NCI-H446 (cell line): ENCODE measurements at places on chromosomes 16 and 17.
A peak's percentile ranks its signal among the peaks of the same experiment; 100 is the strongest.

DNA sequence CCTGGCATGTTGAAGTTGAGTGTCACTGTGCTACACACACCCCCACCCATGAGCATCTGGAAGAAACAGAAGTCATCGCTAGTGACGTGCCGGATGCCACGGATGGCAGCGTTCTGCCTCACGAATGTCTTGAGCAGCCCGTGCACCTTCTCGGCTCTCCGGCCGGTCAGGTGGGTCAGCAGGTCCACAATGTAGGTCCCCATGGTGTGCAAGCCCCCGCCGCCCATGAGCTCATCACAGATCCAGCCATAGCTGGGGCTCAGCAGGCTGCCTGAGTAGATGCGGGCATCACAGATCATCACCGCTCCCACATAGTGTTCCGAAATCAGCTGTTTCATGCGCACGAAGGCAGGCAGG is 8.9 kb downstream of the C16orf86 start:
- no peak for DNase-seq

- peak; percentile 40 for DNase-seq
These were observed 6.3 kb downstream of the VWA3A start for GRCh38 chr16:22098405-22099255.

- no peak for DNase-seq
These were observed 1.9 kb upstream of the NFATC3 start for GRCh38 chr16:68083239-68083781.

- no peak for DNase-seq
These were observed 1.5 kb upstream of the CHD3 start for GRCh38 chr17:7887038-7887481.

- no peak for DNase-seq
These were observed 8.3 kb downstream of the ANKRD40CL start for GRCh38 chr17:50758989-50759544.

DNA sequence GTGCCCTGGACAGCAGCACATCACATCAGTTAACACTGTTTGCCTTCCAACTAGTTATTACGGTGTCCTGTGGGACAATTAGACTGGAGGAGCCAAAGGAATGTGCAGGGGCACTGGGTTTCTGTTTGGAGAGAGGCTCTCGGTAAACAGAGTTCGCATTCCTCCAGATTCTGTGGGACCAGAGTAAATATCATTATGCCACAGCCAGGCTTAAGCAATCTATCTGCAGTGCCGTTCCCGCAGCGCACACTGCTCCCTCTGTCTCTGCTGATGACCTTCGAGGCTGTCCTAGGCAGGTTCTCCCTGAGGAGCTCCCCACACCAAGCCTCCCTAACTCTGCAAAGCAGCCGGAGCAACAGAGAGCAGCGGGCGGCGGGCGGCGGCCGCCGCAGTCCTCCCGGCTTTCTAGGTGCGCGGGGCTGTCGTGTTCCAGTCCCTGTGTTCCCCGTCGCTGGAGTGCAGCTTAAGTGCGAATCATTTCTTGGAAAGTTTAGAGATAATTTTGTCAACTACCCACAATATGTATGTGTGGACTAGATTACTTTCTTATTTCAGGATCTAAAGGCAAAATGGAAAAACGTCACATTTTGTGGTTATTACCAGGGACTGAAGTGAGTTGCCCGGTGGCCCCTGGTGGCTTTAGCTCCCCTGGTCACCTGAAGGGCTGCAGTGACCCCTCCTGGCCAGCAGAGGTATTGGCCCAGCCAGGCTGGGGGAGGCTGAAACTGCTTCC is 43.3 kb downstream of the PGS1 start:
- peak; percentile 71 for DNase-seq

DNA sequence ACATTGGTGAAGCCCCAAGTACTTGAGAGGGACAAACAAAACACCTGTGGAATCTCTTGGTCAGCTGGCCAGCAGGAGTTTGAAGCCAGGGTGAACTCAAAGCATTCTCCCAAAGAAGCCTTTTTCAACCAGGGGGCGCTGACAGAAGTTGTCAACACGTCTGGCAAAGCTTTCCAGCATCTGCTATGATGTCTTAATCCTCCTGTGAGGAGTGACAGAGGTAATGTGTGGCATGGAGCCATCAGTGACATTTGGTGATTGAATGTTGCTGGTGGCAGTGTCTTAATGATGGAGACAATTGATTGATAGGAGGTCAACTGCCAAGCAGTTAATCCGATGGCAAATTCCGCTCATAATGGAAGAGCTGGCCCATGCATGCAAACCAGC is 257.6 kb upstream of the HSBP1 start:
- no peak for DNase-seq

- DNase-seq = peak; percentile 20
These were observed 113.2 kb downstream of the SPECC1 start for GRCh38 chr17:20122254-20122879.

DNA sequence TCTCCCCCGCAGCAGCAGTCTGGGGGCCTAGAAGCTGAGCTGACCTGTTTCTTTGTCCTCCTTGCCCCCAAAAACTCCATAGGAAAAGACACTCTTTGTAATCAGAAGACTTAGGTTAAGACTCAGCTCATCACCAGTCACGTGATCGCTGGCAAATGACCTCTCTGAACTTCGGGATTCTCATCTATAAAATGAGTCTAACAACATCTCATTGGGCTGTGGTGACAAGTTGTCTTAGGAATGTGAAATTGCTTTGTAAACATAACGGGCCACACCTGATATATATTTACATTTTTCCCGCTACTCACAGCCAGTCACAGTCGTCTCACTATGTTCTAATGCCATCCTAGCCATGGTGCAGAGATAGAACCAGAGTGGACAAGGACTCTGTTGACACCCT is 86.0 kb upstream of the LHX1 start:
- DNase-seq = no peak

DNA sequence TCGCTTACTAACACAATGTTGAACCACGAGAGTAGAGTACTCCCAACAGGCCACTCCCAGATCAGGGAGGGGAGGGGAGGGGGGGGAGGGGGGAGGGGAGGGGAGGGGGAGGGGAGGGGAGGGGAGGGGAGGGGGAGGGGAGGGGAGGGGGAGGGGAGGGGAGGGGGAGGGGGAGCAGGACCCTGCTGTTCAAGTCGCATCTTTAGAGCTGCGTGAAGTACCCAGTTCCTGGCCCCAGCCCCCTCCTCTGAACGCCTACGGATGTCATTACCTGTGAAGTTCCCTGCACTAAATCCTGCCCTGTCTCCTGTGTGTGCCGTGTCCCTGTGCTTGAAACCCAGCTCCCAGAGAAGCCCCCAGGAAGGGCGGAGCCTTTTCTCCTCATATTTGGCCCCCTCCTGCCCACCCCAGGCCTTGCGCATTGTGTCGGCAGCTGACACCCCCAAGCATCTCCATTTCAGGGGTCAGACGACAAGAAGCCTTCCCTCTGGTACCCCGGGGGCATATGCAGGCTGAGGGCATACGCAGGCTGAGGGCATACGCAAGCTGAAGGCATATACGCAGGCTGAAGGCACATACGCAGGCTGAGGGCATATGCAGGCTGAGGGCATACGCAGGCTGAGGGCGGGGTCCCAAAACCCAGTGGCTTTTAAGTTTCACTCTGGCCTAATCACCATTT is 330.2 kb downstream of the C16orf95 start:
- no peak for DNase-seq

DNA sequence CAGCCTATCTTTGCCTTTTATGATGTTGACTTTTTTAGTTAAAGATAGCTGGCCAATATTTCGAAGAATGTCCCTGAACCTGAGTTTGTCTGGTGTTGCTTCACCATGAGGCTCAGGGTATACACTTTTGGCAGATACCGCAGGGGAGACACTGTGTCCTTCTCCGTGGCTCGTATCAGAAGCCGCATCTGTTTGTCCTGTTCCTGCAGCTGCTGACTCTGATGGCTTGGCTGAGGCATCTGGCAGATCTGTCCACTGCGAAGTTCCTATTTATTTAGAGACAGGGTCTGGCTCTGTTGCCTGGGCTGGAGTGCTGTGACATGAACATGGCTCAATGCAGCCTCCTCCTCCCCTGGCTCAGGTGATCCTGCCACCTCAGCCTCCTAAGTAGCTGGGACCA is 93.5 kb downstream of the CRISPLD2 start:
- DNase-seq = no peak

GRCh38 chr16:54437921-54438320 is 151.3 kb upstream of the IRX3 start:
- DNase-seq = no peak

DNA sequence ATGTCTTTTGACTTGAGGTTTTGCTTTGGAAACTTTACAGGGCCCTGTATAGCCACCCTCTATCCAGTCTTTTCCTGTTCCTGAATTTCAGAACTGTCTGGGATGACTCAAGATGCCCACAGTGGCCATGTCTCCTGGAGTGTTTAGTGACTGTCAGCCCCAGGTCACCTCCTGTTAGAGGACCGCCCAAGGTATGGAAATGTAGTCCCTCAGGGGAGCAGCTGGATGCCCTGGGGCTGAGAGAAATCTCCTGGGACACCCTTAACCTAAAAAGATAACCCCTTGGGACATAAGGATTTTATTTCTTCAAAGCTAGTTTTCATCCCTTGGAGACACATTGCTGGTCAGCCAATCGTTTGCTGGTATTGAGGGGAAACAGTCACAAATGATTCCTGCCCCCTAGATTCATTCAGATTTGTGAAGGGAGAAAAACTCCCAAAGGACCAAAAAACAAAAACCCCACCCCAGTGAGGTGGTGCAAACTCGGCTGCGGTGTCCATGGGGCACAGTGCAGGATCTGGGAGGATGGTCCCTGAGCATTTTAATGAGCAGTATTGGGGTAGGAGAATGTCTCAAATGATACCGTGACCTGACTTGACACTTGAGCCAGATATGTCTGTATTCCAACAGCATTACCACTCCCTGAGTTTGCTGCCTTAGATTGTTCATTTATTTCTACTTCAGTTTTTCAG is 1.7 kb downstream of the ZNF267 start:
- no peak for DNase-seq

GRCh38 chr16:3618769-3619141 is 7.3 kb upstream of the SLX4 start:
- DNase-seq = no peak

DNA sequence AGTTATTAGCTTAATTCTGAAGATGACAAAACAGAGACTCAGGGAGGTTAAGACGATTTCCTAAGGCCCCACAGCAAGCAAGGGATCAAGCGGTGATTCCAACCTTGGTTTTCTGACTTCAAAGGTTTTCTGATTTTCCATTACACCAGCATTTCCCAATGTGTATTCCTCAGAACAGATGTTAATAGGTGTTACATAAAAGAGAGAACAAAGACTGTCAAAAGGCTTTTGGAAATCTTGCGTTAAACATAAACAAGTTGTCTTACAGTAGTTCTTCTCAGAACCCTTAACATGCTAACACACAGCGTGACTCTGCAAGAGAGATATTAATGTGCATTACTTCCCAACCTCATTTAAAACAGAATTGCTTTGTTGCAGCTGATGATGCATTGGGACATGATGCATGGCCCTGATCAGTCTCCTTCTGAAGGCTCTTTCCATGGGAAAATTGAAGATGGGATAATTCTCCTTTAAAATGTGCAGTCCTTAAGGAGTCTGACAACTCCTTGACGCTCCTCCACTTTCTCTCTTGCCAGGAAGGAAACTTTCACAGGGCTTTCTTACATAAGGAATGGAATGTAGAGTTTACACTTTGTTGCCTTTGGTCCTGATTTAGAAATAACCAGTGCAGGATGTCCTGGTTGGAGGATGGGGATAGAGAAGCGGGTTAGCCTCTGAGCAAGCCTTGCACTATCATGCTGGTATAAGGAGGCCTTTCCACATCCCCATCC is 21.5 kb upstream of the MMD start:
- DNase-seq = no peak

- no peak for DNase-seq
These were observed 74.9 kb downstream of the ZFHX3 start for GRCh38 chr16:72972878-72973571.

DNA sequence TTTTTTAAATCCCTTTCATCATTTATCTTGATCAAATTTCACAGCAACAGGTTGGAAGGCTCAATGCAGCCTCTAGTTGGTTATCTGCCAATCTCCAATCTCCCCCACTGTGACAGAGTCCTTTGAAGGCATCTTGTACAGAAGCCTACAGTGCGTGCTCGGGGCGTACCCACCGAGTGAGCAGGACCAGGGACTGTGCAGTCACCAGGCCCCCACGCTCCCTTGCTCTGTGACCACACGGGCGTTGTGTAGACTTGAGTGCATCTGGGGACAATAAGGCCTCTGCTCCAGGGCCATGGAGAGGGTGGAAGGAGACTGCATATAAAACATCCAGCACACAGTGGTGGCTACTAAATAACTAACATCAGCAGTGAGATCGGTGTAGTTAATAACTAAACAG is 63.4 kb downstream of the GTF3C1 start:
- DNase-seq = no peak

DNA sequence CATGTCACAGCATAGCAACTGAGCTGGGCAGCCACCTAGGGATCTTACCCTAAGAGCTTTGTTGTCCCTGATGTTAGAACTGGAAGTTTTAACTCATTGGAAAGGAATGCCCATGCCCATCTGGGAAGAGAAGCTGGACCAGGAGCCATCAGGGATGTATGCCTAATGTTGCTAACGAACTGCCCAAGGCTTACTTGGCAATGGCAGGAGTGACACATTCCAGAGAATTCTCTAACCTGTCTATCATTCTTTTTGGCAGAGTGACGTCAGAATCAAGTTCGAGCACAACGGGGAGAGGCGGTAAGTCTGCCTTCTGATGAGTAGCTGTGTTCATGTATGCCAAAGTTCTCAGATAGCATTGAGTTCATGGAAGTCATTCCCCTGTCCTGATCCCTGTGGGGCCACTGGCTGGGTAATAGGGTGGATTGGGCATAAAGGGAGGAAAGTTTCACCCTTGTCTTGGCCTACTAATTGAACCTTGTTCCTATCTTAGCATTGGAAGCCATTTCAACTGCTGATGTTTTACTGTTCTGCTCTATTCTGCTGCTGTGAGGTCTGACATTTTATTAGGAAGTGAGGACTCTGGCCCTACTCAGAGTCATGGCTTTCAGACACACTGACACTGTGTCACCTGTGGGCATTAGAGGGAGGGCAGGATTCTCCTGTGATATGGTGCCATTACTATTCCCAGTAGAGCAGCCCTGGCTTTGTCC is 23.7 kb downstream of the MAP3K3 start:
- DNase-seq = no peak

DNA sequence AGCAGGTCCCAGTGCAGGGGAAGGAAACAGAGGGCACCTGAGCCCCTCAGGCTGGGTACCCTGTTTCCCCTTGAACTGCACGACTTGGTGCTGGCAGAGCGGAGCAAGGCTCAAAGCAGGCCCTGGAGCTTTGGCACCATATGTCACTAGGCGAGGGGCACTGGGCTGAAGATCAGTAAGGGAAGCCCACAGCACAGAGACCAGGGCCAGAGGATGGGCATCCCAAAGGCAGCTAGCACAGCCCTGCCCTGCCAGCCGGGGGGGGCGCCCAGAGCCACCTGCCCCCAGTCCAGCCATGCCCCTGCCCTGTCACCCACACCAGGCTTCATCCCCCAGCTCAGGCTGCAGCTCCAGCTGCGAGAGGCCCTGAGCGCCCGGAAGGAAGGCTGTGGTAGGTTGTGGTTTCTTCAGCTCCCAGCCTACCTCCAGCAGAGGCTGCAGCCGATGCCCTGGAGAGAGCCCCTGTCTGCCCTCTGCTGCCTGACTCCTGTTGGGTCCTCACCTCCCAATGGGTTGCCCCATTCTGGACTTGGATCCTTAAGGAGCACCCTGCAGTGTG is 10.9 kb downstream of the NHERF1 start:
- no peak for DNase-seq

- DNase-seq = no peak
These were observed 518.5 kb upstream of the EEF2KMT start for GRCh38 chr16:5615868-5616642.

- no peak for DNase-seq
These were observed 9.8 kb downstream of the MYL4 start for GRCh38 chr17:47218896-47219430.
